ENCODE measurements at places on chromosomes 5 and 9. TPM values are rescaled to one million over a fixed set of nuclear protein-coding genes. Genes with fewer than 3 reads are reported as not detected.

SOWAHA gene
- not detected for total RNA-seq

- DNase-seq, result no peak
These were observed 201.1 kb upstream of the MVB12B start for GRCh38 chr9:126125577-126125976.

GRCh38 chr5:124860291-124860655, 113.8 kb upstream of the ZNF608 start:
- DNase-seq, result no peak

GRCh38 chr9:69945671-69946141, 97.9 kb upstream of the MAMDC2 start:
- DNase-seq, result no peak

DNA sequence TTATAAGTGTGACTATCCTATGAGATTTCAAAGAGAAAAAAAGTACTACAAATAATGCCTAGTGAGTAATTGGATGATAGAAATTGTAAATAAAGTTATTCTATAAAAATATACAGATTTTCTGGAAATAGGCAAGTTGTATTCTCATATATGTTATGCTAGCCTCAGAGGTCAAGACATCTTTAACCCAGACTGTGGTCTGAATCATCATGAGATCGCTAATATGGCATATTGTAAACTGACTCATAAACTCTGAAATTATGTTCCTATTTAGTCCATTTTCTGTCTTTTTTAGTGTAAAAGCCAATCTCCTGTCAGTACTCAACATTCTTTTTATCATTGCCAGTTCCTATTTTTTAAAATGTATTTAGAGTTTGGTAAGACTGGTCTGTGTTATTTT, 14.2 kb downstream of the LOX start:
- no peak for DNase-seq
